ENCODE measurements at places on chromosomes 16 and 17.

- no peak for DNase-seq
Observed at GRCh38 chr17:17401271-17401781, 75.5 kb upstream of the MED9 start.

DNA sequence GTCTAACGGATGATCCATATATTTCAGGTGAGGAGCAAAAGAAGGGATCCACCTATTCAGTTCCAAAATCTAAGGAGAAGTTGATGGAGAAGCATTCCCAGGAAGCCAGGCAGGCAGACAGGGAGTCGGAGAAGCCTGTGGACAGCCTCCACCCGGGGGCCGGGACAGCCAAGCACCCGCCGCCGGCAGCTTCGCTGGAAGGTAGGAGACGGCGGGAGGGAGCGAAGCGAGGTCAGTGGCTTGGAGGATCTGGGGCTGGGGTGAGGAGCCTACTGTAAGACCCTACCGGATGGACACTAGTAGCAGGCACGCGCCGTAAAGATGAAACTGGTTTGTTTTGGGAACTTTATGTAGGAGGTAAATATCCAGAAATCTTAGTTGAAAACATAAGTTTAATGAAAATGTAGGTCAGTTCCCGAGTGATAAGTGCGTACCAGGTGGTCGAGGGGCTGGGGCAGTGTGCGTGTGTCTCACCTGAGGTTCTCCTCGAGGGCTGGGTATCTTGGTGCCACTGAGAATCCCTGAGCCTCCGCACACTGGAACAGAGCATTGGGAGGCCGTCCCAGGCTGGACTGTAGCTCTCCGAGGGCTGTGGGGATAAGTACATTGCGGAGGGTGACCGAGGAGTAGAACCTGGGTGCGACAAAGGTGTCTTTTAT, 714 bp downstream of the SPATA33 start:
- no peak for DNase-seq

DNA sequence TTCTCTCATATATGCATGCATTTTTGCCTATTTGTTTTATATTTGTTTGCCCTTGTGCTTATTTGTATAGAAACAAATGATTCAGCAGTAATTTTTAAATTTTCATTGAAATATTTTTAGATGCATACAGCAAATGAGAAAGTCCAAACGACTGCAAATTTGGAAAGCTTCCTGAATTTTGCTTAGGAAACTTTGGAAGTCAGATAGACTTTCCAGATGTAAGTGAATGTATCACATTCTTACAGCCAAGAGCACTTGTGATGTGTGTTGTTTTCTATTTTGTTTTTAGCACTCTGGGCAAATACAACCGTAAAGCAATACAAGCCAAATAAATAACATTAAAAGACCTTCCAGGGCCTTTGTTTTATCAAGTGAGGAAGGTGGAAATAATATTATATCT, 680.8 kb upstream of the CDH8 start:
- no peak for DNase-seq

- DNase-seq = no peak
Observed at GRCh38 chr16:19809121-19809635, 75.5 kb downstream of the GPRC5B start.

DNA sequence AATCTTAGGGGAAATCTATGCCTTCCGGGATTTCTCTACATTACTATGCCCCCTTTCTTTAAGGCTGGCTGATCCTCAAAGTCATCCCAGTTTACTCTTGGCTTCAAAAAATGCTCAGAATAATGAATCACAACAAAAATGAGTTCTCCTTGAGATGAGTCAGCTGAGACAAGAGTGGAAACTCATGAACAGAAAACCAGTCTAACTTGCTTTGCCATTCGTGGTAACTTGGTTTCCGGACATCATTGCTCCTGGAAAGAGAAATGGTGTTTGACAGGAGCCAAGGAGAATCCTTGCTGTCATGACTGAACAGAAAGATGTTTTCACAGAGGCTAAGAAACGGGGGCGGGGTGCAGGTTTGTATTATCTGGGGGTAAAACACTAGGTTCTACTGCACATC, 435.6 kb upstream of the DYNLRB2 start:
- DNase-seq = no peak

GRCh38 chr17:50273654-50274040, 619 bp upstream of the TMEM92 start:
- DNase-seq = no peak

DNA sequence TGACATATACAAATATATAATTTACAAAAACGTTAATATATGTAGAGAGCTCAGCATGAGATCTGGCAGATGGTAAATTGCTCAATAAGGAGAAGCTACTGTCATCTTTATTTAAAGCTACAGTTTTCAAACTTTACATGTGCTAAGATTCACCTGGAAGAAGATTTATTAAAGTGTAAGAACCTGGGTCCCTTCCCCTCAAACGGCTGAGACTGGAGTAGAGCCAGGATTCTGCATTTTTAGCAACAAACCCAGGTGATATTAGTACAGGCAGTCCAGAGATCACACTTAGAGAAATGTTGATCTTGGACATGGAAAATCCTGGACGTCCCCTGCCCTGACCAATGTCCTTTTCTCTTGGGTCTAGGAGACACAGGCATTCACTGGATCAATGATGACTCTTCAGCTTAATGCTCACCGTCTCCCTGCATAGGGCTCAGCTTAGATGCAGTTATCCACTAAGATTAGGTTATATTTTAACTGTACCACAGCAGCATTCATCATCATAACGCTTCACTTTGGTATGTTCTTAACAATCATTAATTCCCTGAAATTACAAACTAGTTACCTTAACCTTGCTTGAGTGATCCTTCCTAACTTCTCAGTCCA, 20.4 kb downstream of the CDR2 start:
- DNase-seq = no peak

- no peak for DNase-seq
Observed at GRCh38 chr17:17892009-17892408, 55.2 kb upstream of the SREBF1 start.

DNA sequence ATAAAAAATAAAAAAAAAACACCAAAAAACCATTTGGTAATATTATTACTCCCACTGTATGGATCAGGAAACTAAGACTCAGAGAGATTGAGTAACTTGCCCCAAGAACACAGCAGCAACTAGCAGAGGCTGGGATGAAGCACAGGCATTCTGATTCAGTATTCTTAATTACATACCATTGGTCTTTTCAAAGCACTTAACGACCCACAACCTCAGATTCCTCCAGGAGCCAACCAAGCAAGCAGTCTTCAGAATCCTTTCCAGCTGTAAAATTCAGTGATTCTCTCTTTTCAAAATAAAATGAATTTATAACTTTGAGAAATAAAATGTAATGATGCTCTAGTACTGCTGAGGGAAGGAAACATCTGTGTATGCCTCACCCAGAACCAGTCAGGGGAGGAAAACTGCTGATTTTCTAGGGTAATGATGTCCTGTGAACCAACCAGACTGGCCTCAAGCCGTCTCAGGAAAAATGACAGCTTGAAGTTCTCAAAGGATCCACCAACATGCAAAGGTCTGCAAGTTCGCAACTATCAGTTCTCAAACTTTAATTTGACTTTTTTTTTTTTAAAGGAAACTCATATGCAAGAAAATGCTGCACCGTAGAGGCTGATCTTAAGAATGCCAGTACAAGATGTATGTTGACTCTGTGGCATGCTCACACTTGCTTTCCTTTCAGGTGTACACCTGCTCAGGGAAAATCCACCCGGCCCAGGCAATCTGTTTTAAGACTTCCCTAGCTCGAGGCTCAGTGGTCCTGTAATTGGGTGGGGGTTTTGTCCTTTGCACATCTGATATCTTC, 9.0 kb downstream of the CUEDC1 start:
- DNase-seq = no peak

GRCh38 chr16:4859900-4860255, 12.6 kb downstream of the UBN1 start:
- no peak for DNase-seq

GRCh38 chr17:3891626-3892094, 1.2 kb downstream of the CAMKK1 start:
- DNase-seq = no peak

GRCh38 chr17:59347975-59348391, 16.5 kb downstream of the YPEL2 start:
- no peak for DNase-seq
